T-helper 22 cell (primary cell): ENCODE measurements at places on chromosomes 4 and X.

- DNase-seq = no peak
Measured at GRCh38 chr4:171348090-171348489, 465.1 kb upstream of the GALNTL6 start.

GRCh38 chr4:153509724-153510123, 43.6 kb downstream of the TMEM131L start:
- no peak for DNase-seq

GRCh38 chrX:1212532-1212931, at the start of gene CRLF2:
CRLF2 (minus strand) TSS chrX:1212649; CDS start chrX:1212634, 15 bp downstream.
- DNase-seq = no peak

DNA sequence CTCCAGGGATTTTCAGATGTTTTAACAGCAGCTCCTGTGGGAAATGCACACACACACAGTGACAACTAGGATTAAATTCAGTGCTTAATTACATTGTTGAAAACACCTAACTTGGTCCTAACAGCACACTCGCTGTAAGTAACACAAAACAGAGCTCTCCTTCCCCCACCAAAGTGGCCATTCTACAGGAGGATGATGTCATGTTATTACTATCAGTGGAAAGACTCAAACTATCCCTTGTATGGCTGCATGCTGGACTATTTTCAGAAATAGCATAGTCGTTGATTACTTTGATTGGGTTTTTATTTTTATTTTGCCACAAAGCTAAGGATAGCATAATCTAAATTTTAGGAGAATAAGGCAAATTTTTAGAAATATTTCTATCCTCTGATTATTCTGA, 406.3 kb downstream of the SPRY1 start:
- no peak for DNase-seq

DNA sequence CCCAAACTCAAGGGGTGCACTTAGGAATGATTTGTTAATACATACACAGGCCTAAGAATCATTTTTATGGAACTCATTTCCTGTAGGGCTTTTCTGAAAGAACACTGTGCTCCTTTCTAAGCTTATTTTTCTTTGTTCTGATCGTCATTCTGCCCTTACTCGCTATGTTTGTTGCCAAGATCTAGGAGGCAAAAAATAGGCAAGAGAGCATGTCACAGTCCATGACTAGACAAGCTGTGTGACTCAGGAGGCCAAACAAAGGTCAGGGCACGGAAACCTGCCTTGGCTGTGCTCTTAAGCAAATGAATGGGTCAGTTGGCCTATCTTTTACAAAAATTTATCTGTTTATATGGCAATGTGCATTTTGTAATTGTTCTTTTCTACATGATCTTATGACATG, 42.5 kb upstream of the C1GALT1C1 start:
- no peak for DNase-seq

DNA sequence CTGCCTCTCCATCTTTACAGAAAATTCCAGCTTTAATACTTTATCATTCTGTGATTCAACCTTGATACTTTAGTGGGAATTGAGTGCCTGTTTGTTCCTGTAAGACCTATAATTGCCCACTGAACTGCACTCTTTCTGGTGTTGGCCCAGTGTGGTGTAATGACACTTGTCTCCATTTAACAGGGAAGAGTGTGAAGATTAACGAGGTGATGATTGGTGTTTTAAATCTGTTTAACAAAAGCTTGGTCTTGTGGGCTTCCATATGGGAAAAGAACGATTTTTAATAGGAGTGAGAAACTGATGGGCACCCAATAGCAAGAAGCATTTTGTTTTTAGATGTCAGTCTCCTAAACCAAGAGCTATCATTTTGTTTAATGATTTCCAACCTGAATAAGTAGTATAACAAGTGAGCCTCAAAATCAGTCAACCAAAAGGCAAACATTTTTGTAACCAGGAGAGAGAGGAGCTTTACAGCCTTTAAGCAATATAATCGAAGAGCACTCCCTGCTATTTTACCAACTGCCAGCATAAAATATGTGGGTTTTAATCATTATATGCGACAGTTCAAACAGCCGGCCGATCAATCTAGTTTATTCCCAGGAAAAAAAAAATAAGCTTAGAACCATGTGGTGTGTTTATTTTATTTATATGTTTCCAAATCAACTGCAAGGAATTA, 50.2 kb downstream of the SUPT20HL1 start:
- DNase-seq = no peak

DNA sequence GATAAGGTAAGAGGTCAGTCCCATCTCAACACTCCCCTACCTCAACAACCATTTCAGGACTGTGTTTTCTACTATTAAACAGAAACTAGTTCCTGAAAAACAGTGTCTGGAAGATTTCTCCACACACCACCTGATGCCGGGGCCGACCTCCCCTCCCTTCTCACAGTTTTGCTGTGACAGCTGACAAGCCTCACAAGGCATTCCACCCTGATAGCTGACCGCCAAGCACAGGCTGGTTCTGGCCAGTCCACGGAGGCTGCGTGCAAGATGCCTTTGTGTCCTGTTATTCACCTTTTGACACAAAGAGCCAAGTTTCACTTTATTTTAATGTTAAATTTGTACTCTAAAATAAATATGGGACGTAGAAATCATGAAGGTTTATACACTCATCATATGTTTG, 758.6 kb downstream of the PDHA2 start:
- DNase-seq = no peak

DNA sequence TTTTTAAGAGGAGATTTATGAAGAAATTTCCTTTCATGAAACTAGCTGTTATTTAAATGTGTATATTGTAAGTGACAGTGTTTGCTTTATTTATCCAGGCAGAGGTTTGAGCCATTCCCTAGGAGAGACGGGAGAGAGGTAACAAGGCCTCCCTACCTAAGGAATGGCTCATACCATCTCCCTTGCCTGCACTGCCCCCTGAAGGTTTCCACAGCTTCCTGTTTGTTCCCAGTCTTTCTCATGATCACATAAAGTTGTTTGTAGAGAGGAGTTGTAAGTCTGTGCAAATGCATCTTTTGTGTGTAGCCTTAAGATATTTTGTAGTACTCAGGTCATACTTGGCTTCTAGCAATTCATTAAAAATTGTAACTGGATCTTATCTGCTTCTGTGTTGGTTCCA, 1504.5 kb upstream of the PCDH10 start:
- DNase-seq = no peak

DNA sequence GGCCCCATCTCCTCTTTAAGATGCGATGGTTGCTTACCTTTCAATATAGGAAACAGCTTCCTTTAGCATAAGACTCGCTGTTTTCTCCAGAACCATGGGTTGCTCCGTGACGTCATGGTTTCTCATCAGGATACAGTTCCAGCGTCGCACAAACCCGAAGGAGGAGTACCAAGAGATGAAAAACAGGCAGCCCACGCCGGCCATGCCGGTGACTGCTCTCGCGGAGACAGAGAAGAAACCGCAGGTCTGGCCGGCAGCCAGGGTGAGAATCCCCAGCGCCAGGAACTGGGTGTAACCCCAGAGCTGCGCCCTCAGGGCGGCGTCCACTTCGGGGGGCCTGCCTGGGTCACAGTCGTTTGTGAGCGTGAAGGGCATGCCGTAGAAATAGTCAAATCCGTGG, 11.4 kb downstream of the ARSD start:
- DNase-seq = no peak

DNA sequence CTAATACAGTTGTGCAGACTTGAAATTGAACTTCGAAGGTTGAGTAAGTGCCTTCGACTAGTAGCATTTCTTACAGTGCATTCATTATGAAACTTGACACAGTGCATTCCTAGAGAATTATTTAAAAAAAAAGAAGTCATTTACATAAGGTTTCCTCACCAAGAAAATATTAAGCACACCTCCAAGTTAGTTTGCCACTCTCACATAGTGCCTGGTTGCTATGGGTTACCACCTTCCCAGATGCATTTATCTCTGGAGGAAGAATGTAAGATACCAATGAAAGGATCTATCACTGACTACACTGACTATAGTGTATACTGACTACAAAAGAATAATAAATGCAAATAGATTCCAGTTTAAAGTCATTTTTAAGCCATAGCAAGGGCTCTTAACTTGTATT, 311.9 kb upstream of the RASGEF1B start:
- no peak for DNase-seq

- DNase-seq = no peak
Measured at GRCh38 chr4:2882341-2882740, 38.7 kb downstream of the ADD1 start.

- DNase-seq = no peak
Measured at GRCh38 chrX:41043196-41043595, 42.0 kb upstream of the USP9X start.

DNA sequence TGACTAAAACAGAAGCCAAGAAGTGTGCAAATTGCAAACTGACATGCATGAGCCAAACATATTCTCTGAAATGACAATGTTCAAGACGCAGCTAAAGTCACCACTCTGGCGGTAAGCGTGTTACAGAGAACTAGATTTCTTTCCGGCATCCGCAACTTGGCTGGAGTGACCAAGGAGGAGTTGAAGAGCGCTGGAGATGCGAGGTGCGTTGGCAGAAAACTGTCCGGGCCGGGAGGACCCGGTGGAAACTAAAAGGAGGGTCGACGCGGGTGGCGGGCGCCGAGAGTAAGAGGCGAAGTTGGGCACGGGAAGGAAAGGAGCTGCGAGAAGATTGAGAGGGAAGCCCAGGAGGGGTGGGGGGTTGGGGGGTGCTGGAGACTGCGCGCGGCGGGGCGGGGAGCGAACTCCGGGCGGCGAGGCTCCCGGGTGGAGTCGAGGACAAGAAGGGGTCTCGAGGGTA, 807 bp downstream of the SEL1L3 start:
- no peak for DNase-seq

DNA sequence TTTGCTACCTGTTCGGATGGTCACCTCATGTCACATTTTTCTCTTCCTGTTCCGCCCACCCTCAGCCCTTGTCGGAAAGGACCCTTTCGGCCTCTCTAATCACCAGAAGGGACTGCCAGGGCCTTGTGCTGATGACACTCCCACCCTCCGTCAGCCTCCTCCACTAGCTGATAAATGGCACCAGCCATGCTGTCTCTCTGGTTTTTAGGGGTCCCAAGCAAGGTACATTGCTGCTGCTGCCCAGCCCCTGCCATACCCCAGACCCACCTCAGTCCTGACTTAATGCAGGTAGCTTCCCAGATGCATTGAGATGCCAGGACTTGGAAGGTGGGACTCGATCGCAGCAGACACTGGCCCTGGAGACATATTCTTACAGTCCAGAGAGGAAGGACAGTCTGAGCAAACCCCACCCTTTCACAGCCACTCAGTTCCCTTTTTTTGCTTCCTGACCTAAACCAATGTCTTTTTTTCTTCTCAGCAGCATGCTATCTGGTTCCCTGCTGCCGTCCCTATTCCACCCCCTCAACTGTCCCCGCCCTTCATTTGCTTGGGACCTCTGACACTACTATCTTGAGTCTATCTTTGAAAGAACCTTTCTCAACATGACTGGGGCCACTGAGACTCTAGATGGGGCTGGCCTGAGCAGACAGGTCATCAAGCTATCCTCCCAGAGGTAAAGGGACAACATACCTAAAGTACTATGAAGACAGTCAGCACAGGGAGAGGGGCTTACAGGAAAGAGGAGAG, at the start of gene BTK:
Gene BTK (minus strand): TSS at position 397 of the 747 bp plus-strand sequence. CDS start 10,907 bp downstream, outside the sequence.
- DNase-seq = no peak

DNA sequence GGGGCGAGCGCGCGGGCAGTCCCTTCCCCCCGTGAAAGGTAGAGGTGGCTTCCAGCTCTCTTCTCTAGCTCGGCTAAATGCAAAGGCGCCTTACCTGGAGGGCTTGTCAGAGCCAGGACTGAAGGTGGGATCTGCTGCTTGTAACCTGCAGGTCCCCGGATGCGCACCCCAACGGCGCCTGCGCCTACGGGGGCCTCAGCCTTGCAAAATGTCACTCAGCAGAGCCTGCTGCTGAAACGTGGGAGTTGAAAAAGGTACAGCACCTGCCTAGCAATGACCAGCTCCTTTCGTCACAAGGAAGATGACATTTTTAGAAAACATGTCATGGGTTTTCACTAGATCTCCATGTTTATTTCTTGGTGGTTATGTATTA, 583 bp downstream of the ABHD18 start:
- peak; percentile 58 for DNase-seq
